ENCODE measurements at places on chromosomes 13 and 19.

GRCh38 chr13:80337288-80338081 is 3.4 kb downstream of the SPRY2 start:
- no peak for DNase-seq

GRCh38 chr13:28438598-28439334 is 56.2 kb downstream of the FLT1 start:
- DNase-seq, result no peak

GRCh38 chr19:4691373-4691772 is 21.2 kb upstream of the MYDGF start:
- DNase-seq, result no peak

- DNase-seq, result no peak
Observed at GRCh38 chr19:5593343-5594255, 25.8 kb upstream of the TINCR start.

GRCh38 chr19:3443840-3444694 is 36.3 kb downstream of the SMIM24 start:
- DNase-seq, result no peak

DNA sequence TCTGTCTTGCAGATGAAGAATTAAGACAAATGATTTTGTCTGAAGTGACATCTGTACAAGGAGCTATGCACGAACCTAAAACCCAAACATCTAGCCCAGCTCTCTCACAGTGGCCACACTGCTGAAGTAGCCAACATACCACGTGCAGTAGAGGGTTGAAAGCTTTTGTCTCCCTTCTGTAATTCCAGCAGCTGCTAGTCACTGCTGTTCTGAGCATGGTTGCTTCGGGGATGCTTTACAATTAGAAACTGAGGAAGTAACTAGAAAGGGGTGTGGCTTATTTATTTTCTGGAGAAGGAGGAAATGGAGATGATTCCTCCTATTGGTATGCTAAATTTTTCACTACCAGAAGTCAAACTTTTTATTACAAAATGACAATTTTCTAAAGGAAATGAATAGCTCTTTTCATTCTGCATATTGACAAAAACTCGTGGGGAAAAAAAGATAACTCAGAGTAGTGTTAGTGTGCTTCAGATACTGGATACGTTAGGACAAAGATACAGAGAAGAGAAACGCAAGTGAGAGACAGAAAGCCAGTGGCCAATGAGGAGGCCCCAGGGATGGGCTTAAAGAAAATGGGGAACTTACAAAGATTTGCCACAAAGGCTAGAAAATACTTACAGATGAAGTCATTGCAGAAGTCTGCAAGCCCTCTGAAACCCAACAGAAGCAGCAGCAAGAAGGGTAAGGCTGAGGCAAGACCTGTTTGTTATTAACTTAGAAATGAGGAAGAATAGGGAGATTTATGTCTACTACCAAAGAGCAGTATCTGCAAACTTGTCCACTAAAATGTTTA is 192.7 kb upstream of the MIR17HG start:
- DNase-seq, result peak; percentile 7

DNA sequence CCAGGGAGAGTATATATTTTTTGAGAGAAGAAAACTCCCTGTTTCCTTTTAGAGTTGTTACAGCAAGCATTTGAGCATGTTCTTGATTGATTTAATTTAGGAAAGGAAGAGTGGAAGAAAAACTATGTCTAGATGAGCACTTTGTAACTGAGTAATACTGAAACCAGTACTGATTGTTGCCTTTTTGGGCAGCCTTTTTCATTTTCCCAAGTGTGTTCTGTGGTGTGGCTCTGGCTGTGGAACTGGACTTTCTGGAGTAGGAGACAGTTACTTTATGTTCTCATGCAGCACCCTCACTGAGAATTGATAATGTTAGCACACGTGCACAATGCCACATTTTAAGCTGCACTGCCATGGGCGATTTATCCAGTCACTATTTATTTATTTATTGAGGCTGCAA is 211.5 kb downstream of the LMO7 start:
- no peak for DNase-seq

GRCh38 chr19:13598098-13598497 is 91.8 kb upstream of the CACNA1A start:
- DNase-seq, result no peak

GRCh38 chr13:102863590-102863989 is 17.8 kb downstream of the ERCC5 start:
- no peak for DNase-seq

GRCh38 chr13:41588899-41589298 is 131.5 kb downstream of the RGCC start:
- DNase-seq, result peak; percentile 46

- no peak for DNase-seq
Observed at GRCh38 chr13:86066611-86067365, 267.6 kb upstream of the SLITRK6 start.

DNA sequence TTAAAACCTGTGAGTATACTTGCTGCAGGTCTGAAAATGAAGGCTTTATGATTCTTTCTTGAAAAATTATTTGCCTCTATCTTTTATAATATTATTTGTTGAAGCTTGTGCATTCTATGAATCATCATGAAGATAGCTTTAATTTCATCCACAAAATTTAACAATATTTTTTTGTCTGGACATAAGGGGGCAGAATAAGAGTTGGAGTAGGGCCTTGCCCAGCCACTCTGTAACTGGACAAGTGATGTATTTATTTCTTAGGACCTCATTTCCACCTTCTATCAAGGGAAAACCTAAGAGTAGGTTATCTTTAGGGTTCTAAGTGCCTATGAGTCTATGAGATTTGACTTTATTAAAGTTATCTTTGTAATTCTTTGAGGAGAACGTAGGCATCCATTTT is 49.9 kb downstream of the N4BP2L1 start:
- DNase-seq, result no peak

DNA sequence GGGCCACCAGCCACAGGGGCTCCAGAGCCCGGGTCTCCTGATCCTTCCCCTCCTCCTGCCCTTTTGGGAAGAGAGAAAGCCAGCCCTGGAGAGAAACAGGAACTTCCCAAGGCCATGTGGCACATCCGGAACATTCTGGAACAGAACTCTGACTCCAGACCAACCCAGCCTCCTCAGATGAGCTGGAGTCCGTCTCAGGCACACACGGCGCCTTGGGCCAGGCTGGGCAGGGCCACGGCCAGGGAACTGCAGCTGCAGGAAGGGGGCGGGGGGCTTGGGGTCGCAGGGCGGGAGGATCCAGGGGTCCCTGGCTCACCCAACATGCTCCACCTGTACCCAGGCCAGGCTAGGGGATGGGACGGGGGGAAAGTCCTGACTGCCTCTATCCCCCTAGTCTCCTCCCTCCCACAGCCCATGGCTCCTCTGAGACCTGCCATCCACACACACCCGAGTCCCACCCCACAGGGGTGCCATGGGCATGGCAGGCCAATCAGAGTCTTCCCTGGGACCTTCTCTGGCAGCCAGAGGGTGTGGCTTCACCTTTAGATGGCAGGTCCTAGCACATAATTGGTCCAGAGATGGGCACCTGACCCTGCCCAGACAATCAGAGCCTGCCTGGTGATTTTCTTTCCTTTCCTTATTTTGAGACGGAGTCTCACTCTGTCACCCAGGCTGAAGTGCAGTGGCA is 22.9 kb downstream of the SBNO2 start:
- DNase-seq, result no peak

- no peak for DNase-seq
Observed at GRCh38 chr13:83877651-83878355, 4.5 kb downstream of the SLITRK1 start.

GRCh38 chr19:940591-941291 is 14.9 kb downstream of the ARID3A start:
- DNase-seq, result peak; percentile 78

All from DMS53 (cell line).